Gastroesophageal sphincter (tissue), 4 donors: ENCODE measurements at places on chromosomes 7 and 10. TPM values are rescaled to one million over a fixed set of nuclear protein-coding genes. Genes with fewer than 3 reads are reported as not detected.

The UCN3 gene
- total RNA-seq, result not detected

The SDK1 gene
- total RNA-seq, result 9.4 TPM

The TBC1D12 gene
- total RNA-seq, result 16.9 TPM

The LRRC17 gene
- total RNA-seq, result 4.6 TPM

The ADARB2 gene
- 1.3 TPM for total RNA-seq

The NME8 gene
- not detected for total RNA-seq

The FAM221A gene
- total RNA-seq, result 12.1 TPM
